ENCODE measurements at places on chromosomes 1 and 21.

DNA sequence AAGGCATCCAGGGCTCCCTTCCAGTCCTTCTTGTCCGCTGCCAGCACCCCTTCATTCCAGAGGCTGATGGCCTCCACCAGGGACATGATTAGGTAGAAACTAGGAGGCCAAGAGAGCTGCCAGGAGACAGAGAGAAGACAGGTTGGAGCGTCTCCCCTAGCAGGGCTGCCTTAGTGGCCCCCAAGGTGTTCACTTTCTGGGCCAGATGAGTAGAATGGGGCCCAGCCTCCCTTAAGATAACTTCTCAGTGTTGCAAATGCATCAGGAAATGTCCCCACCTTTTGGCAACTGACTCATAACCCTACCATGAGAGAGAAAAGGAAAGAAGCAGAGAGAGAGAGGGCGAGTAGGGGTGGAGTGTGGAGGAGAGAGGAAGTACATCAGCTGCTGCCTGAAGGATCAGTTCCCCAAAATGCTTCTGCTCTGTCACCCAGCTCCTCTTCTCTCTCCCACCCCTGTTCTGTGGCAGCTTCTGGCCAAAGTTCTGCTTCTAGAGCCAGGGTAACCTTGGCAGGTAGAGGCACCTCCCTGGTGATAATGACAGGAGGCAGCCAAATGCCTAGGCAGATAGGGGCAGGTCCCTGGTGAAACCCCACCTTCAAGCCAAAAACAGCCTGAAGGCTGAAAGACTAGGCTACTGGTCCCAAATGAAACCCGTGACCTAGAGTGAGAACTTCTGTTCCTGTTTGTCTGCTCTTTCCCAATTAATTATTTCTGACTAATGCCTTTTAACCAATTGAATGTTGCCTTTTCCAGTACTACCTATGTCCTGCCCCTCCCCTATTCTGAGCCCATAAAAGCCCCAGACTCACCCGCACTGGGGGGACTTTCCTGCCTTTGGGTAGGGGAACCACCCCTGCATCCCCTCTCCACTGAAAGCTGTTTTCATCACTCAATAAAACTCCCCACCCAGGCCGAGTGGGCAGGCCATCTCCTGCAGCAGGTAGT lies at the start of gene NCF2:
TSS of gene NCF2 (minus strand) at position 216 of the 948 bp plus-strand sequence. CDS start at position 86, 130 bp downstream.
- peak; percentile 19 for DNase-seq

- DNase-seq = no peak
These were observed 3.7 kb upstream of the FOXO6 start for GRCh38 chr1:41357451-41358101.

- no peak for DNase-seq
These were observed 113.6 kb upstream of the GADD45A start for GRCh38 chr1:67571406-67571805.

GRCh38 chr1:112666946-112667345 lies 7.5 kb upstream of the MOV10 start:
- no peak for DNase-seq

Data from stimulated activated CD4-positive, alpha-beta T cell treated with anti-CD3 and anti-CD28 coated beads, Interleukin-4, amount 100 ng/mL, for 48 hours (primary cell).